ENCODE measurements at places on chromosomes 5 and 9.

GRCh38 chr5:17343675-17344074 lies 126.2 kb downstream of the BASP1 start:
- DNase-seq: no peak

GRCh38 chr5:102231693-102232619 lies 64.1 kb downstream of the SLCO4C1 start:
- DNase-seq: no peak

DNA sequence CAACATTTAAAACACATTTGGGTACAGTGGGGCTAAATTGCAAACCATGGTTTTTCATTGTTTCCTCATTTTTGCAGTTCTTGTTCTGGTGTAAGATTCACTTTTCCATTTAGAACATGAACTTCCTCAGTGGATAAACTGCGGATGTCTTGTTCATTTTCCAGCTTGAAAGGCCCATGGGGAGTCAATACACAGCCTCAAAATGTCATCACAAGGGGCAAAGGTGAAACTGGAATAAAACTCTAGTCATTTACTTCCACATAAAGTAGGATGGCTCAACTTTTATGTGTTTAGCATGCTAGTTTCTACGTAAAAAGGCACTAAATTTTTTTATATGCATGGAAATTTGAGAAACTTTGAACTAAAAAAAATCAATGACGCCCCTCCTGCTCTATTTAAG lies 718.8 kb downstream of the TLR4 start:
- DNase-seq: no peak

- no peak for DNase-seq
These were observed 29.3 kb downstream of the MOCS2 start for GRCh38 chr5:53080271-53080670.

- DNase-seq: no peak
These were observed 47.1 kb downstream of the ALDH1A1 start for GRCh38 chr9:72905514-72906480.

- DNase-seq: no peak
These were observed 12.0 kb upstream of the RXRA start for GRCh38 chr9:134314039-134314949.

DNA sequence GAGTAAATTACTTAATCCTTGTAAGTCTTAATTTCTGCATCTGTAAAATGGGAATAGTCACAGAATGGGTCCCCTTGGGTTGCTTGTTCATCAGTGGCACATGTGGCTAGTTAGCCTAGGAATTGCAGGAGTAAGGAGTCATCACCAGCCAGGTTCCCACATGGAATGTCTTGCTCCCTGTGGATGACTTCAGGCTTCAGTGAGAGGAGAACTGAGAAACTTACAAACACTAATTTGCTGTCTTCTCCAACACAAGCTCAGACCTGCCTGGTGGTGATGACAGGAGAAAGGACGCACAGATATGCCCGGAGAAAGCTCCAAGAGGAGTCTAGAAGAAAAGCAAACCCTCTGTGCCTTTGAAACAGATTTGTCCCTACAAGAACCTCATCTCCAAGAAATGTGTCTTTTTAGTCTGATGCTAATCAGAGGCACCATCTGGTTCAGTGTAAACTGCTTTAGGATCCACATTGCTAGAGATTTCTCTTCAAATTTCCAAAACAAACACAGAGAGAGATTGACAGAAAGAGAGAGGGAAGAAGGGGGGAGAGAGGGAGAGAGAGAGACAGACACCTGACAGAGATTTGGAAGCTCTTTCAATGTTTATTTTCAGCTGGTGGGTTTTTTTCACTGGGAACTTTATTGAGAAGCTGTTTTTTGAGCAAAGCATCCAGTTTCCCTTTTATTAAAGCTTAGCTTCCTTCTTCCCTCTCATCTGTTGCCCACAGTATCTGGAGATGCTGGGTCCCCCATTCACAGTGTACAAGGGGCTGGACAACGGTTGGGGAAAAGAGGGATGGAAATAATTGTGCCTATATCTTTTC lies 128.3 kb downstream of the DOCK2 start:
- no peak for DNase-seq

DNA sequence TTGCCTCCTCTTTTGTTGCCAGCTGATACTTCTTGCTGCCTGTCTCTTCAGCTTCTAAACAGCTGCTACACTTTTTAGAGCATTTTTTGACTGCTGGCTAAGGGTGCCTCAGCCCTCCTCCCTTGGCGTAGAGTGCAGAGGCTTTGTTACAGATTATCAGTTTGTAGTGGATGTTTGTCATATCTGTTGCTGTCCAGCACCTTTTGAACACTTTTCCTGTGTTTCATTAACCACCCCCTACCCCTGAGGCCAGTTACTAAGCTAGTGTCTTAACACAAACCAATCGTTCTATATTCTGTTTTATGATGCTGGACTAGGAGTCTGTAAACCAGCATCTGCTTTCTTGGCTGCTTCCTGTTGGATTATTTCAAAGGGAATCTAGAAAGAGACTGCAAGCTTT lies 441.5 kb downstream of the DNAH5 start:
- DNase-seq: no peak

- DNase-seq: no peak
These were observed 795 bp downstream of the NDUFAF2 start for GRCh38 chr5:60945813-60946187.

GRCh38 chr5:78429332-78429980 lies 69.0 kb downstream of the SCAMP1 start:
- DNase-seq: no peak

DNA sequence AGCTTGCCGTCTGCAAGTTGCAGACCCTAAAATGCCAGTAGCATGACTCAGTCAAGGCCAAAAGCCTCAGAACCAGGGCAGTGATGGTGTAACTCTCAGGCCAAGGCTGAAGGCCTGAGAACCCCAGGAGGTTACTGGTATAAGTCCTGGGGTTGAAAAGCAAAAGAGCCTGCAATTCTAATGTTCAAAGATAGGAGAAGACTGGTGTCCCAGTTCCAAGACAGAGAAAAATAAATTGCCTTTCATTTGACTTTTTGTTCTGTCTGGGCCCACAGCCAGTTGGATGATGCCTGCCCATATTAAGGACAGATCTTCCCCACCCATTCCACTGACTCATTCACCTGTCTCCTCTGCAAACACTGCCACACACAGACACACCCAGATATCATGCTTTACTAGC lies 673.2 kb downstream of the CDH18 start:
- DNase-seq: no peak

- no peak for DNase-seq
These were observed 45.6 kb downstream of the NNT start for GRCh38 chr5:43648499-43649124.

- DNase-seq: peak; percentile 51
These were observed 145.5 kb upstream of the MAP3K1 start for GRCh38 chr5:56669534-56670483.

- no peak for DNase-seq
These were observed 608.6 kb downstream of the SLCO4C1 start for GRCh38 chr5:101687349-101687985.

DNA sequence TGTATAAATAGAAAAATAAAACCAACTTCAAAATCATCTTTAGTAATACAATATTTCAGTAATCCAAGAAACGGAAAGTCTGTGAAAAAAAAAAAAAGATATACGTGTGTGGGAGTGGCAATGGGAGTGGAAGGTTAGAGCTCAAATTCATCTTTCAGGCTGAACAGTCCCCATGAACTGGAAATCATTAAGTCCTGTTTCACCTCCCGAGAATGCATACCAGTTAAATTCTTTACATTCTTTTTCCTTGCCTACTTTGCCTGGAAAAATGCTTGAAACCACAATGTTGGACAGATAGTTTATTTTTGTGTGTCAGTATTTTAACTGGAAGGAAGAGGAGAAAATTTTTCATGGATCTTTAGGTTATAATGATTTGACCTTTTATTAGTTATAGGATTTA lies 166.8 kb downstream of the MUSK start:
- DNase-seq: no peak

DNA sequence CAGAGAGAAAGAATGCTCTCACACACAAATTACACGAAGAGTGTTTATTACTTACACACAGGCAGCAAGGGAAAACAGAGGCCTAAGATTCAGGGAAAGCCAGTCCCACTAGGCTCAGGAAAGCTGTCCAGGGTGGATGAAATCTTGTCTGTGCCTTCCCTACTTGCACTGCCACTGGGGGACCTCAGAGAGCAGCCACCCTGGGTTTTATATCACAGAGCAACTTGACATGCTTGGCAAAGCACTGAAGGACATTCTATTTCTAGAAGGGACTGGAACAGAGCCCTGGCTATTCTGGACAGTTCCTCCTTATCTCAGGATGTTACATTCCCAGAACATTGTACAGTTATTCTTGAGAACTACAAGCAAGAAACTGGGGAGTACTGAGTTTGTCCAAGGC lies 7.5 kb upstream of the PRSS3 start:
- no peak for DNase-seq

DNA sequence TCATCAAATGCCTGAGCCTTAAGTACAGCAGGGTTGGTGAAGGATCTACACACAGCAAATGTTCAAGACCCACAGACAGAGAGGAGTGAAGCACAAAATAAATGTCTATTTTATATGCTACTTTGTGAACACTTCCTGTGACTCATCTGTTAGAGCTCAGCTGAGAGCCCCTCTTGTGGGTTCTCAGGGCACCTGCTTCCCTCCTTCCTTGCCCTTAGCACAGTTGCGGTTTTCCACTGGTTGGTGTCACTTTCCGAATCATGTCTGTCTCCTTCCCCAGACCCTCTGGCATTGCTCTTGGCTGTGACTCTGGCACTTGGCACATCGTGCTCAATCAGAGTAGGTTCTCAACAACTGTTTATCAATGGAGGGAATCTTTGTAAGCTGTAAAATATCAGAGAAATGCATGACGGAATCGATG lies 128.5 kb upstream of the STC2 start:
- DNase-seq: no peak

DNA sequence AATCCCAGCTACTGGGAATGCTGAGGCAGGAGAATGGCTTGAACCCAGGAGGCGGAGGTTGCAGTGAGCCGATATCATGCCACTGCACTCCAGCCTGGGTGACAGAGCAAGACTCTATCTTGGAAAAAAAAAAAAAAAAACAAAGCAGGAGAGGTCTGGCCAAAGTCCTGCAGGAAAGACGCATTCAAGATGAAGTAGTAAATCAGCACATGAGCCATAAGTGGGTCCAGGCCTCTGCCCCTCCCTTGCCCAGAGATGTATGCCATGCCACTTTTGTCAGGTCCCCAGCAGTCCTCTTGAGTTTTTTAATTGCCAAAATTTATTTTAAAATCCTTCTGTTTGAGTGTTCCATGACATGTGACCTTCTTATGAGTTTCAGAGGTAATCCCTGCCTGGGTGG lies 8.5 kb upstream of the PHF19 start:
- DNase-seq: no peak

- DNase-seq: peak; percentile 25
These were observed 398.5 kb upstream of the RPS23 start for GRCh38 chr5:82676661-82677060.

DNA sequence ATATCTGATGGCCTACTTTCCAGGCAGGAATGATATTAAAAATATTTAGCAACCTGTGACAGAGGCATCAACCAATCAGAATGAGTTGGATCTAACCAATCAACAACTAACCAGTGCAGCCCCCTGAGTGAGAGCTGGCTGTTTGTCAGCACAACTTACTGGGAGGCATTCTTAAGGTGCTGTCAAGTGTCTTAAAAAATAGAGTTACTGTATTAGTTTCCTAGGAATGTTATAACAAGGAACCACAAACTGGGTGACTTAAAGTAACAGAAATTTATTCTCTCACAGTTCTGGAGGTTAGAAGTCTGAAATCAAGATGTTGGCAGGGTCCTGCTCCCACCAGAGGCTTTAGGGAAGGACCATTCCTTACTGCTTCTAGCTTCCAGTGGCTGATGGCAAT lies 85.2 kb downstream of the ATG10 start:
- no peak for DNase-seq

- no peak for DNase-seq
These were observed 1.1 kb downstream of the GPR107 start for GRCh38 chr9:130054820-130055219.

DNA sequence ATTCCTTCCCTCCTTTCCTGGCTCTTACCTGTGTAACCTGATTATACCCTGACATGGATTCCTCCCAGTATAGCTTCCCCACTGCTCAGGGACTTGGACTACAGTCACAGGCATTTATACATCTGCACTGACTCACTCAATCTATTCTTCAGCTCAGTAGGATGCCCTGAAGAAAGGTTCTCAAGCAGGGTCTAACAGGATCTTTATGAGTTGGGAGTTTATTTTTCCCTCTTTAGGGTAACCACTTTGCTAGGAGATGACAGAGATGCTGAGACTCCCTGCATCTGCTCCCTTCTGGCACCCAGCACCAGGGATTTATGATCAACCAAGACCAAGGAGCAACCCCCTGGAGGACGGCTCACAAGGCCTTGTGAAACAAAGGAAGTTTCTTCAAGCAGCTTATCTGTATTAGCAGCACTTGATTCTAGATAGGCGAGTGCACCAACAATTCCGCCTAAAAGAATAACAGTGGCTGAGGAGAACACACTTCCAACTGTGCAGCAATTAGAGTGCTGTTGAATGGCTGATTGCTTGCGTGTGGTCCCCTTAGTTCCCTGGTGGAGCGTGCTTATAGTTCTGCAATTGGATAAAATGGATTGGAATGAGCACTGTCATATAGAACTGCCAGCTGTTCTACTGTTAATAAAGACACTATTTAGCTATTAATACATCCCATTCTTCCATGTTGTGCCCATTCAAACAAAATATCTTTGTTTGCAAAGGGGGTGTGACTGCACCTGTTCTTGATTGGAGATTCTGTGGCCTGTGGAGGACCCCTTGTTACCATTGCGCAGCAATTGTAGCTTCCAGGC lies 482.6 kb downstream of the ZNF608 start:
- DNase-seq: no peak

DNA sequence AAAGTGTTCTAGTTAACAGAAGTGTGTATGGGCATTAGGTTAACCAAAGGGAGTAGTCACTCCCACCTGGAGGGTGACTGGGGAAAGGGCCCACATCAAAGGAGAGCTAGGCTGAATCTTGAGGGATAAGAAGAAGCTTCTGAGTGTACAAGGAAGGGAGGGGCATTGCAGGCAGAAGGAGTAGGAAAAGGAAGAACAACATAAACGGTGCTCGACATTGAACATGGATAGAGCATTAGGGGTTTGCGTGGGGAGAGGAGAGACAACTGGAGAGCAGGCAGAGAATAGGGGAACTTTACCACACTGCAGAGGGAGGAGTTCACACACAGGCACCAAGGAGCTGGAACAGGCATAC lies 5.3 kb upstream of the GLRX start:
- no peak for DNase-seq

- DNase-seq: no peak
These were observed 5.5 kb downstream of the ADRB2 start for GRCh38 chr5:148831590-148832565.

DNA sequence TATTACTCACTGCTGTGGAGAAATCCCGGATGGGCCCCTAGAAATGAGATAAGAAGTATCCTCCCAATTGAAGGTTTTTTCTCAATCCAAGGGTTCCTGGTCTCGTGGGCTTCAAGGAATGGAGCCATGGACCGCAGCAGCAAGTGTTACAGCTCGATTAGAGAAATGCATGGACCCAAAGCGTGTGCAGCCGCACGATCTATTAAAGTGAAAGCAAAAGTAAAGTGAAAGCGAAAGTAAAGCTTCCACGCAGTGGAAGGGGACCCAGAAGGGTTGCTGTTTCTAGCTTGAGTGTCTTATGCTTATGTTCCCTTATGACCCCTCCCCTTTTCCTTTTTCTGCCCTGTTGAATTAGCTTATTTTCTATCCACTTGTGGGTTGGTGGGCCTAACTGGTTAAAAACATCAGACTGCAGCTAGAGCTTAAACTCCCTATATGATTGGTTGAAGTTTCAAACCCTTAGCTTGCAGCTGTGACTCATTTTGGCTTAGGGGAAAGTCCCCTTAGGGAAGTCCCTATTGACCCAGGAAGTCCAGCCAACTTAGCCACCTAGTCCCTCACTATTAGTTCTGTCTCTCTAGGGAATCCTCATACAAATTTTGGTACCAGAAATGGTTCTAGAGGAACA lies 1111.8 kb downstream of the TAF11L14 start:
- peak; percentile 56 for DNase-seq
